Fibroblast of lung (primary cell): ENCODE measurements at places on chromosomes 6 and 20. TPM values are rescaled to one million over a fixed set of nuclear protein-coding genes. Genes with fewer than 3 reads are reported as not detected.

The HLA-DMA gene
- total RNA-seq, result 9.8 and 12.1 TPM in 2 replicates

The HLA-DQB1 gene
- not detected in 2 replicates for total RNA-seq

The C20orf144 gene
- under 0.01 and 0.17 TPM in 2 replicates for total RNA-seq

DNA sequence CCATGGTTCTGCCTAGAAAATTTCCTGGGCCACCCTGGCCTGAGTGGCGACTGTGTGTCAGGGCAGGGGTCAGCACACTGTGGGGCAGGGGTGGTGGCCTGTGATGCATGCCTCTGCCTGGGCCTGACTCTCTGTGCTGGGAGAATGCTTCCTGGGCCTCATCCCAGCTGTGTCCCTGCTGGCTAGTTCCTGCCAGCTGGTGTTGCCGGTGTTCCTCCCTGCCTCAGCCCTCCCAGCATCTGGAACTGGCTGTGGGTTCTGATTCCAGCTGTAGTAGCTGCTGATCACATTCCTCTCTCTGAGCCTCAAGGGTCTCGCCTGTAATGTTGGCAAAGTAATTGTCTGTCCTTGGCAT lies 101.5 kb downstream of the SYCP2 start:
- H3K4me3 ChIP-seq, result no peak overlapping the region
- H3K27me3 ChIP-seq, result peaks cover 2% of the 10 kb centered on the region
- no peak for DNase-seq

DNA sequence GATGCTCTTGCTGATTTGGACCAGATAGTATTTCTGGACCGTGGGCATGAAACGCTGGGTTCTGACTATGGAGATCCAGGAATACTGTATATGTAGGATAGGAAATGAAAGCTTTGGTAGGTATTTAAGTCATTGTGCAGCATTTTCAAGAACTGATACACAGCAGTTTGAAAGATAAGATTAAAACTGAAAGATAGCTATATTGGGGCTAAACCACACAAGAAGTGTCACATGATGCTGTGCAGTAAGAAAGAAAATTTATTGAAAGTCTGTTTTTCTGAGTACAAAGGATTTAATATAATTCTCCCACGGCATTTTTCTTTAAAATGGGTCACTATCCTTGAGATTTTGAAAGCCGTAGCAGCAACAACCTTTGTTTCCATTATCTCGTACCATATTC lies 305 bp downstream of the IL17A start:
- no peaks in the 10 kb centered on the region for H3K36me3 ChIP-seq
- no peak overlapping the region for H3K4me3 ChIP-seq
- H3K27ac ChIP-seq, result no peak overlapping the region
- no peaks in the 10 kb centered on the region for H3K27me3 ChIP-seq
- DNase-seq, result no peak
- no peaks in the 10 kb centered on the region for H3K4me1 ChIP-seq

The CLPSL1 gene
- total RNA-seq, result not detected in 2 replicates

- H3K4me1 ChIP-seq, result peaks cover 2% of the 10 kb centered on the region
- H3K27me3 ChIP-seq, result no peaks in the 10 kb centered on the region
- no peak overlapping the region for H3K27ac ChIP-seq
- H3K36me3 ChIP-seq, result no peaks in the 10 kb centered on the region
- no peak for DNase-seq
Measured at GRCh38 chr6:20202324-20202658, 10.0 kb downstream of the MBOAT1 start.

- peaks cover 1% of the 10 kb centered on the region for H3K36me3 ChIP-seq
- no peak for DNase-seq
- H3K4me1 ChIP-seq, result peaks cover 15% of the 10 kb centered on the region
- no peaks in the 10 kb centered on the region for H3K27me3 ChIP-seq
- peak overlapping the region; percentile 65 for H3K27ac ChIP-seq
Measured at GRCh38 chr6:2767657-2768524, 2.7 kb downstream of the WRNIP1 start.

GRCh38 chr6:130138909-130139242 lies 83.9 kb downstream of the SAMD3 start:
- no peak overlapping the region for H3K27ac ChIP-seq
- H3K27me3 ChIP-seq, result no peaks in the 10 kb centered on the region

DNA sequence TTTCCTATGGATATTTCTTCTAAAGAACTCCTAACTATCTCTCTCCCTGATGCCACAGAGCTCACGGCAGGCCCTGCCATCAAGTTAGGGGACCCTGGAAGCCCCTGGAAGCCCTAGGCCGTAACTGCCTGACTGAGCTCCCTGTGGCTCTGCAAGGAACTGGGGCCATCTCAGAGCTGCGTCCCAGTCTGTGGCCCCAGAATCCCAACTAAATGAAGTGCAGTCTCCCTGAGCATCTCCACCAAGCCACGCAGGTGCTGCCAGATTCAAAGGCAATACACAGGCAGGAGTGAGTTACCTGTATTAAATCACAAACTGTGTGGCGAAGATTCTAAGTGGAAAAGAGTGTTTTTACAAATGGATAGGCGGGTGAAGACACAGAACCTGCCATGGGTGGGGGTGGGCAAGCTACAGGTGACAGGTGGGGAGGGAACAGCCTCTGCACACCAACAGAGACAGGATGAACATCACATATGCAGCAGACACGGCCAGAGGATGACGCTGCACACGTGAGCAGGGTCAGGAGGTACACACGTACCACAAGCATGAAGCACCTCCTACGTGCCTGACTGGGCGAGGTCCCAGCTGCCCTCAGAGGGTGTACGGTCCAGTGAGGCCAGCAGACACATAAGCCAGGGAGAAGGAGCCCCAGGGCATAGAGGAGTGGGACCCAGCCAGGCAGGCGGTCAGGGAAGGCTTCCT lies 358.5 kb downstream of the ZFAND3 start:
- no peaks in the 10 kb centered on the region for H3K27me3 ChIP-seq
- no peak for DNase-seq
- H3K4me3 ChIP-seq, result no peak overlapping the region
- H3K36me3 ChIP-seq, result no peaks in the 10 kb centered on the region
- H3K27ac ChIP-seq, result no peak overlapping the region

GRCh38 chr6:53564401-53565065 lies 19.6 kb upstream of the GCLC start:
- H3K36me3 ChIP-seq, result no peaks in the 10 kb centered on the region
- no peak overlapping the region for H3K27ac ChIP-seq
- H3K4me3 ChIP-seq, result no peak overlapping the region
- no peak for DNase-seq
- H3K4me1 ChIP-seq, result no peaks in the 10 kb centered on the region

DNA sequence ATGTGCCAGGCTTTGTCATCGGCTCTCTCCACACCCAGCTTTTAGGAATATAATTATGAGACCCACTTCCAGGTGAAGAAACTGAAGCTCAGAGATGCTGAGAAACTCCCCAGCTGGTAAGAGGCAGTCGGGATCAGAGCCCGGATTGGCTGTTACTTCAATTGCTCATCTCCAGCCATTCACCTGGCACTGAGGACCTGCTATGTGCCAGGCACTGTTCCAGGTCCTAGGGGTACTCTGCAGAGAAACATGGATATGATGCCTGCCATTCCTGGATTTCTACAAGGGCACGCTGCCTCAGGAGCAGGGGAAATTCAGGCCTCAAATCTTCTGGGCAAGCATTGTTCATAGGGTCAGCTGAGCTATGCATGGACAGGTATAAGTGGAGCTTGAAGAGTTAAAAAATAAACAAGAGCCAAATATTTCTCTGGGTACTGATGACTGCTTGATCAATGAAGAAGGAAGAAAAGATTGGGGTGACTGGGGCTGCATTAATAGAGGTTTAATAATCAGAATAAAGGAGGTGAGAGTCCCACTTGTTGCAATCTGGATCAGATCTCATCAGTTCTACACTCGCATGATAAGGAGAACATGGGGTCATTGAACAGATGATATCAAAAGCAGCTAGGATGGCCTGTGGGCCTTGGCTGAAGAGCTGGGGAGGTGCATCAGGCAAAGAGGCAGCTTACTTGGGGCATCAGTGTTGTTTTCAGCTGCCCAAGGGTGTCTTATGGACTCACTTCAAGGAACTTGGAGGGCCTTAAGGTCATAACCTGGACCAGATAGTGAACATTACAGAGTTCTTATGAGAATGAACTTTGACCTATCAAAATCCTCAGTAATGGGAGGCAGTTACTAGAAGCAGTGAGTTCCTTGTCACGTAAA lies 80.9 kb upstream of the TOX2 start:
- H3K27me3 ChIP-seq, result peaks cover 11% of the 10 kb centered on the region
- no peaks in the 10 kb centered on the region for H3K36me3 ChIP-seq
- no peak overlapping the region for H3K27ac ChIP-seq
- DNase-seq, result no peak
- H3K4me3 ChIP-seq, result no peak overlapping the region
- H3K4me1 ChIP-seq, result no peaks in the 10 kb centered on the region

DNA sequence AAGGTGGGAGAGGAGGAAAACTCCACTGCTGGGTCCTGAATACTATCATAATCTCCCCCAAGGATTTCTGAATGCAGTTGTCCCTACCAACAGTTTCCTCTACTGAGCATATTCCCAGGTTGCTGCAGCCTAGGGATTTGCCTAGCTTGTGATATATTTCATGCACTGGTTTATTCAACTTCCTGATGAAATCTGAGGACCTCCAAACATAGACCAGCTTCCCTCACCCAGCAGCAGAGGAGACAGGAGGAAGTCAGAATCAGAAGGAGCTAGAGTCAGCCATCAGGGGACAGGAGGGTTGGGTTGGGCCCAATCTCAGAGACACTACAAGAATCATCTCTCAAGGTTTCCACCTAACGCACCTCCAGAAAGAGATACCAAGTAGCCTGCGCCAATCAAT lies 138.4 kb upstream of the TOP1 start:
- no peaks in the 10 kb centered on the region for H3K27me3 ChIP-seq
- no peaks in the 10 kb centered on the region for H3K36me3 ChIP-seq
- no peak overlapping the region for H3K27ac ChIP-seq
- no peak for DNase-seq

- H3K4me1 ChIP-seq, result peaks cover 13% of the 10 kb centered on the region
- no peaks in the 10 kb centered on the region for H3K27me3 ChIP-seq
- H3K4me3 ChIP-seq, result peak overlapping the region; percentile 7
- no peaks in the 10 kb centered on the region for H3K36me3 ChIP-seq
Measured at GRCh38 chr6:4359108-4359730, 223.8 kb upstream of the ECI2 start.

The ANKRD6 gene
- 2.3 and 3.6 TPM in 2 replicates for total RNA-seq

- no peaks in the 10 kb centered on the region for H3K36me3 ChIP-seq
- H3K27me3 ChIP-seq, result peaks cover 10% of the 10 kb centered on the region
- H3K4me1 ChIP-seq, result no peaks in the 10 kb centered on the region
- no peak overlapping the region for H3K4me3 ChIP-seq
Measured at GRCh38 chr6:13907001-13907350, 17.8 kb upstream of the RNF182 start.

The BPI gene
- not detected in 2 replicates for total RNA-seq

The DLK2 gene
- total RNA-seq, result under 0.01 and 0.17 TPM in 2 replicates

DNA sequence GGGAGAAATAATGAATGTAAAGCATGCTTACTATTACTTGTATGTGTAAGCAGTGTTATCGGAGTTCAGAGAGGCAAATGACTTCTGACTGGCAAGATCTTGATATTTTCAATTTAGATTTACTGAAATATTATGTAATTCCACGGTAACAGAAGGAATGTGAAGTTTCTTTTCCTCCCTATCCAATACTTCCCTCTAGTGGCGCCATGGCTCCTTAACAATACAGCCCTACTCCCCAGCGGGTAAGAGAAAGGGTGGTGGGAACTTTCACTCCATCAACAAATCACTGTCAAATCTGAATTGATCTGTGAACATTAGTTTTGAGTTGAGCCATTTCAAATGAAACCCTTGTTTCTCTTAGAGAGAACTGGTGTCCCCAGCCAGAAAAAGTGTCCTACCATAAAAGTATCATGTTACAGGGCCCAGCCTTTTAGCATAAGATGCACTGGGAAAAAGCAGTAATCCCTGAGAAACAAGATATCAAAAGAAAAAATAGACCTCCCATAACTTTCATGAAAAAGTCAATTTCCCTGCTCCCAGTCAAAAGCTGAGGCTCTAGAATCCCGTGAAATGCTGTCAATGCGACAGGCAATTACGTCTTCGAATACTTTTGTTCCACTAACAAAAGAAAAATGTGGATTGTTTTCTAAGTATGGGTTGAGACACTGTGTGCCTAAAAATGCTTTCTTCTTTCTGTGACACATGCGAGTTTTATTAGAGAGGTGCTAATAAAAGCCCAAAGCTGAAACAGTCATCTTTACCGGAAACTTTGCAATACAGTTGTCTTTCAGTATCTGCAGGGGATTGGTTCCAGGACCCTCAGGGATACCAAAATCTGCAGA lies 12.9 kb downstream of the COX7A2 start:
- no peak overlapping the region for H3K4me3 ChIP-seq
- no peaks in the 10 kb centered on the region for H3K4me1 ChIP-seq
- H3K27me3 ChIP-seq, result no peaks in the 10 kb centered on the region
- H3K27ac ChIP-seq, result no peak overlapping the region
- DNase-seq, result peak; percentile 71

GRCh38 chr6:62775427-62776022 lies 435.7 kb upstream of the FKBP1C start:
- no peak overlapping the region for H3K27ac ChIP-seq
- H3K36me3 ChIP-seq, result no peaks in the 10 kb centered on the region
- no peak for DNase-seq
- H3K4me3 ChIP-seq, result no peak overlapping the region

- H3K27me3 ChIP-seq, result peaks cover 9% of the 10 kb centered on the region
- no peak overlapping the region for H3K27ac ChIP-seq
- no peak for DNase-seq
- H3K36me3 ChIP-seq, result peaks cover 1% of the 10 kb centered on the region
Measured at GRCh38 chr20:62817975-62818591, 1.2 kb downstream of the COL9A3 start.

DNA sequence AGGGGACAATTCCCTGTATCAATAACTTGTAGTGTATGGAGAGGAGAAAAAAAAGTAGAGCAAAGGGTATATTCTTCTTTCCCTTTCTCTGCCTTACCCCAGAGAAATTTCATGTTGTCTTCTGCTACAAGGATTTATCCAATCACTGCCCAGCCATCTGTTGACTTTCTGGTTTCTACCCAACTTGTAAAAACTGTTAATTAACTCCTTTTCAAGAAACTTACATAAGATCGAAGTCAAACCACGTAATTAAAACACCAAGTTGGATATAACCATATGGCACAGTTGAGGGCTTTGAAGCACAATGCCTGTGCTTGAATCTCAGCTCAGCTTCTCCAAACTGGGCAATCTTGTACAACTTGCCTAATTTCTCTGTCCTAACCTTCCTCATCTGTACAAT lies 99.5 kb downstream of the MAN1A1 start:
- H3K4me1 ChIP-seq, result no peaks in the 10 kb centered on the region
- H3K27ac ChIP-seq, result no peak overlapping the region
- no peak overlapping the region for H3K4me3 ChIP-seq
- DNase-seq, result no peak
- no peaks in the 10 kb centered on the region for H3K36me3 ChIP-seq
- H3K27me3 ChIP-seq, result no peaks in the 10 kb centered on the region

GRCh38 chr6:110563711-110564110 lies 87.3 kb upstream of the SLC22A16 start:
- H3K36me3 ChIP-seq, result no peaks in the 10 kb centered on the region
- H3K27me3 ChIP-seq, result no peaks in the 10 kb centered on the region
- H3K4me3 ChIP-seq, result no peak overlapping the region
- H3K4me1 ChIP-seq, result no peaks in the 10 kb centered on the region

GRCh38 chr20:54869765-54870164 lies 394.4 kb downstream of the DOK5 start:
- H3K27ac ChIP-seq, result no peak overlapping the region
- H3K27me3 ChIP-seq, result no peaks in the 10 kb centered on the region
- DNase-seq, result no peak
- no peak overlapping the region for H3K4me3 ChIP-seq

- H3K36me3 ChIP-seq, result no peaks in the 10 kb centered on the region
- H3K27ac ChIP-seq, result no peak overlapping the region
- no peak for DNase-seq
- no peaks in the 10 kb centered on the region for H3K4me1 ChIP-seq
- no peak overlapping the region for H3K4me3 ChIP-seq
Measured at GRCh38 chr6:152879681-152880080, 103.2 kb downstream of the FBXO5 start.
